Natural killer cell (primary cell): ENCODE measurements at places on chromosomes 2 and 18. TPM values are rescaled to one million over a fixed set of nuclear protein-coding genes. Genes with fewer than 3 reads are reported as not detected.

- no peaks in the 10 kb centered on the region for H3K27me3 ChIP-seq
- H3K4me3 ChIP-seq, result no peak overlapping the region
- no peaks in the 10 kb centered on the region for H3K4me1 ChIP-seq
These were observed 22.8 kb upstream of the SCN7A start for GRCh38 chr2:166516712-166517303.

The IWS1 gene
- 21.7 TPM for total RNA-seq

The GAREM2 gene
- total RNA-seq, result 7.1 TPM

The CCDC141 gene
- total RNA-seq, result 2.0 TPM

The LIPG gene
- total RNA-seq, result not detected

DNA sequence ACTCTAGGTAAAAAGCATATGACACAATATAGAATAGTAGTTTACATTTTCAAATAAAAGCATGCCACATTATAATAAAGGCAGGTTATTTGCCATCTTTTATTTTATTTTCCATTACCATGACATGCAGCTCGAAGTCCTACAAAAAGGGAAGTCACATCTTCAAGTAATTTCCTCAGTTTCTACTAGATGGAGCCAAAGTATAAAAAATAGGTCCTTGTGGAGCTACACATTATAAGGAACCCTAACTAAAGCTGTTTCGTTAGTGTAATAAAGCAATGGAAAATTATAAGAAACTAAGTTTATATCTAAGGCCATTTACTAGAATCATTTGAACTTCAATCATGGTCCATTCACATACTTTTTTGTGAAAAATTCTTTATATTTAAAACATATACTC lies 674.5 kb downstream of the KCNJ3 start:
- no peak overlapping the region for H3K4me3 ChIP-seq
- no peaks in the 10 kb centered on the region for H3K36me3 ChIP-seq
- H3K27ac ChIP-seq, result no peak overlapping the region
- H3K4me1 ChIP-seq, result no peaks in the 10 kb centered on the region

The CRACDL gene
- 0.09 TPM for total RNA-seq

The FEV gene
- total RNA-seq, result not detected

The AOX1 gene
- not detected for total RNA-seq

DNA sequence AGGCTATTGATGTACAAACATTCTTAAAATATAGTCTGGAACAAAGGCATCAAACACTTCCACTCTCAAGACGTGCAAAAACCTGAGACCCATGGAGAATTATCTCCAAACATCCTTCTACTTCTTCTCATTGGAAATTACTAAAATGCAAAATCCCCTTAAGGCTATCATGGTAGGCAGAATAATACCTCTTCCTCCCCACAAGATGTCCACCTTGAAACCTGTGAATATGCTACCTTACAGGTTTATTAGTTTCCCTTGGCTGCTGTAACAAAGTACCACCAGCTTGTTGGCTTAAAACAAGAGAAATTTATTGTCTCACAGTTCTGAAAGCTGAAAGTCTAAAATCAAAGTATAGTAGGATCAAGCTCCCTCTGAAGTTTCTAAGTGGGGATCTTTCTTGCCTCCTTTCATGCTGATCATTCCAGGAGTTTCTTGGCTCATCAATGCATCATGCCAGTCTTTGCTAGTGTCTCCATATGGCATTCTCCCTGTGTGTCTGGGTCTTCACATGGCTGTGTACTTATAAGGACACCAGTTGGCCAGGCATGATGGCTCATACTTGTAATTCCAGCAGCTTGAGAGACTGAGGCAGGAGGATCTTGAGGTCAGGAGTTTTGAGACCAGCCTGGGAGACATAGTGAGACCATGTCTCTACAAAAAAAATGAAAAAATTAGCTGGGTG lies 163.7 kb upstream of the NCK2 start:
- no peaks in the 10 kb centered on the region for H3K4me1 ChIP-seq
- no peak overlapping the region for H3K27ac ChIP-seq
- no peaks in the 10 kb centered on the region for H3K27me3 ChIP-seq
- DNase-seq, result no peak
- H3K36me3 ChIP-seq, result no peaks in the 10 kb centered on the region
- no peak overlapping the region for H3K4me3 ChIP-seq

DNA sequence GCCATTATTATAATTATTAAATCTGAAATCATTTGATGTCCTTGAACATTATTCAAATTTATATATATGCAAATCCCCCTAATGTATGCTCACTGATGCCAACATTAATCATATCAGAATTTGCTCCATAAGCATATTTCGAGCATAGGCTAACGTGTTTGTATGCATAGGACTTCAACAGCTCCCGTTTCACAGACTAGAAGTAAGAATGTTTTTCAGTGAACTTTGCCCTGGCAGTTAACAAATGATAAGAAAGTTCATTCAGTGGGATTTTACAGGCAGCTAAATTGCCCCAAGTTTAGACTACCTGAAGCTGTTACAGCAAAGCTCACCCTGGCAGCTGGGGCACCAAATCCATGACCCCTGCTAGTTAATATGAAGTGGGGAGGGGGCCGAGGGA lies 272.0 kb downstream of the LNPK start:
- no peaks in the 10 kb centered on the region for H3K27me3 ChIP-seq
- H3K4me1 ChIP-seq, result no peaks in the 10 kb centered on the region
- H3K4me3 ChIP-seq, result no peak overlapping the region
- H3K27ac ChIP-seq, result no peak overlapping the region
- H3K36me3 ChIP-seq, result no peaks in the 10 kb centered on the region
- DNase-seq, result no peak
